CD4-positive, alpha-beta T cell treated with Interleukin-12 subunit alpha and Interleukin-12 subunit beta, for 1 hour (primary cell): ENCODE measurements at places on chromosomes 16 and 17.

DNA sequence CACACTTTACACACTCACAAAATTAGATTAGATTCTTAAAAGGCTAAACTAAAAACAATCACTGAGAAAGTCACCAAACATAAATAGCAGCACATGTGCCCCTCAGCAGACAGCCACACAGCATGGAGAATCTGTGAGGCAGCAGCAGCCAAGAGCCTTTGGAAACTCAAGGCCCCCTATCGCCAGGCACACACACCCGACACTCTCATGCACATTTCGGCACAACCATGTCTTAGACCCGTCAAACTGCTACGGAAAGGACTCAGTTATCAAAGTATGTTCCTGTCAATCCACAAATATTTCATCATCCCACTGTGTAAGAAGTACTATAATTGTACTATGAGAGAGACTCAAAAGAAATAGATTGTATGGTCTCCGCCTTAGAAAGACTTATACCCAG lies 20.9 kb downstream of the UBE2O start:
- DNase-seq, result no peak

DNA sequence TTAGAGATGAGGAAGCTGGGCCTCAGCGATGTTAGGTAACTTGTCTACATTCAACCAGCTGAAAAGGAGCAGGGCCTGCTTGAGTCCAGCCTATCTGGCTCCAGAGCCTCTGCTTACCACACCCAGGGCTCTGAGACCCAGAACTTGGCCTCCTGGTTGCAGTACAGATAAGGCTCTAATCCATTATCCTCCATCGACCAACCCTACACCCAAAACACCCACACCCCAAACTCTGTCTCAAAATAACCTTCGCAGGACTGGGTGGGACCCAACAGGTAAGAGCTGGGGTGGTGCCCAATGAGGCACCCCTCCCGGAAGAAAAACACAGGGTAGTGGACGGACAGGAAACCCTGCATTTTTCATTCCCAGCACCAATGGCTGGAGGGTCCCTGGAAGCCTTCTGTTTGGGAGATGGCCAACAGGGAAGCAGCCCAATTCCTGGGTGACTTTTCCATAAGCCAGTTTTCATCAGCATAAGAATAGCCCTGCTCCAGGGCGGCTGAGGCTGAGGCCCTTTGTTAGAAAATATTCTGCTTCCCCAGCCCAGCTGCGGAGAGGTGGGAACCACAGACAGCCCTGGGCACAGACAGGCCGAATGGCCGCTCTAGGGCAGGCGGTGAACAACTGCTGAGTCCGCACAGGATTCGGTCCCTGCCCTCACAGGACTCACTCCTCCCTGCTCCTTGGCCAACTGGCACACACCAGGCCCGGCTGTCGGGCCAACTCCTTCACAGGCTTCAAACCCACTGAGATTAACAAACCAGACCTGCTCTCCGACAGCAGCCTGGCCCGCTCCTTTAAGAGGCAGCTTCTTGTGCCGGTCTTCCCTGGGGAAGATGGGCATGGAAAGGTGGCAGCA lies 9.8 kb downstream of the SMIM5 start:
- DNase-seq, result no peak

DNA sequence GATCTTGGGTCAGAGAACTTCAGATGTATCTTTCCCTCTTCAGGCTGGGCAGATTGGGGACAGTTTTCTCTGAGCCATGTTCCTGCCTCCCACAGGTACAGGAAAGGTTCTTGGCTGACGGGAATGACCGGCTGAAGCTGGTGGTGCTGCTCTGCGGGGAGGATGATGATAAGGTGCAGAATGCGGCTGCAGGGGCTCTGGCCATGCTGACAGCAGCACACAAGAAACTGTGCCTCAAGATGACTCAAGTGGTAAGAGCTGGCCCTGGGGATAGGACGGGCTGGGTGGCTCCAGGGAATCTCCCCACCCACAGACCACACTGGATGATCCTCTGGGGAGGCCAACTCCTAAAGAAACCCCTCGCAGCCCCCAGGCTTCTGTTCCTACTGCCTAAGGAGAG lies 10.9 kb downstream of the SLC35G3 start:
- no peak for DNase-seq

DNA sequence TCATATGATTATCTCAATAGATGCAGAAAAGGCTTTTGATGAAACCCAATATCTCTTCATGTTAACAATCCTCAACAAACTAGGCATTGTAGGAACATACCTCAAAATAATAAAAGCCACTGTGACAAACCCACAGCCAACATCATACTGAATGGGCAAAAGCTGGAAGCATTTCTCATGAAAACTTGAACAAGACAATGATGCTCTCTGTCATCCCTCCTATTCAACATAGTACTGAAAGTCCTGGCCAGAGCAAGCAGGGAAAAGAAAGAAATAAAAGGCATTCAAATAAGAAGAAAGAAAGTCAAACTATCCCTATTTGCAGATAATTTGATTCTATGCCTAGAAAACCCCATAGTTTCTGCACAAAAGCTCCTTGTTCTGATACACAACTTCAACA lies 999.2 kb upstream of the GOT2 start:
- DNase-seq, result no peak

DNA sequence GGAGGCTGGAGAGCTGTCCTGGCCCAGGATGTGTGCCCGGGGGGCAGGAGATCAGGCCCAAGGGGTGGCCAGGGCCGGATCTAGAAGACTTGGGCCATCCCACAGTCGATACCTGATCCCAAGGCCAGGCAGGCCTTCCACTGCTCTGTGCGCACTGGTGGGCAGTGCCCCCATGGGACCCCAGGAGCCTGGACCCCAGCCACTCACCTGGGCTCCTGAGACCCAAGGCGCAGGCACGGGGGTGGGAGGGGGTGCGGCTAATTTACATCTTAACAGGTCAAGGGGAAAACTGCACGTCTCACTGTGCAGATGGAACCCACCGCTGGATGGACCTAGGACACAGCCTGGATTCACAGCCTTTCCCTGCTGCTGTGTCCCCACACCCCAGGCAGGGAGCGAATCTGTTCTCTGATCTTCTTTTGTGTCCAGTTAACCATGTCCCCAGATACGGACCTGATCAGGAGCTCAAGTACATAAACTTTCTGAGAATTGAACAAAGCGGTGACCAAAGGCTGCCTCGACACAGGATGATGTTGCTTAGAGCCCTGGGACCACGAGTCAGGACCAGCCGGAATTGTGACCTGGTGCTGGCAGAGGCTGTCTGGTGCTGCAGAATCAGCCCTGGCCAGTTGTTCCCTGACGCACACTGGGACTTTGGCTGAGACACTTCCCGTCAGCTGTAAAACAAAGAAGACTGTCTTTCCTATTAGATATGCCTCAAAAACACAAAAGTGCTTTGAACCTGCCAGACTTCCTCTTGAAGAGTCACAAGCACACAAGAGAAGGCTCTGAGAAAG lies 60.6 kb downstream of the TNFRSF13B start:
- no peak for DNase-seq

- DNase-seq, result peak; percentile 5
Measured at GRCh38 chr17:30278032-30278431, 13.7 kb downstream of the BLMH start.

DNA sequence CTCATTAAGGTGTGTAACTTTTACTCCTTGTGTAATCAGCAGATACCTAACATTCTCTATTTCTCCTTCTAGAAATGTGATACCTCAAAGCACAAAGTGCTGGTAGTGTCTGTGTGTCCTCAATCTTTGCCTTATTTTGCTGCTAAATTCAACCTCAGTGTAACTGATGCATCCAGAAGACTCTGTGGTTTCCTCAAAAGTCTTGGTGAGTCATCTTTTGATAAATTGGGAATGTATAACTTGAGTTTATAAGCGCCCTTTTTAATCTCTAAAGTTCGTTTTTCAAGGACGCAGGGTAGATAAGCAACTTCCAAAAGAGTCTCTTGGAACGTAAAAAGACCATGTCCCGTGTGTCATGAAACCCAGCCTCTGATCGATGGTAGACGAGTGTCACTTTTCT lies 10.2 kb downstream of the NARF start:
- no peak for DNase-seq

DNA sequence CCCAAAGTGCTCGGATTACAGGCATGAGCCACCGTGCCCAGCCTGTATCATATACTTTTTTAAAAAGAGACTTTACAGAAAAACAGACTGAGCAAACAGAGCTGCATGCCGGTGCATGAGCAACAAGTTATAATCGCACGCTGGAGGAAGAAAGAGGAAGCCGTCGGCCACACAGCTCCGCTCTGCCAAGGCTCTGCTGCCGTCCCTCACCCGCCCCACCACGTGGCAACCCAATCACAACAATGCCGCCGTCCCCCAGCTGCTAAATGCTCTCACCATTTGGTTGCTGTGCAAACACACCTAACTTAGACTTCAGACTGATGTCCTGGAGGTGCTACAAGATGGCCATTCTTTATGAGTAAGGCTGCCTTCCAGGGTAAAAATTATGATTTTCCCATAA lies 83.5 kb downstream of the ADCY9 start:
- peak; percentile 24 for DNase-seq

- DNase-seq, result no peak
Measured at GRCh38 chr16:3174618-3175148, 13.3 kb upstream of the OR1F1 start.

DNA sequence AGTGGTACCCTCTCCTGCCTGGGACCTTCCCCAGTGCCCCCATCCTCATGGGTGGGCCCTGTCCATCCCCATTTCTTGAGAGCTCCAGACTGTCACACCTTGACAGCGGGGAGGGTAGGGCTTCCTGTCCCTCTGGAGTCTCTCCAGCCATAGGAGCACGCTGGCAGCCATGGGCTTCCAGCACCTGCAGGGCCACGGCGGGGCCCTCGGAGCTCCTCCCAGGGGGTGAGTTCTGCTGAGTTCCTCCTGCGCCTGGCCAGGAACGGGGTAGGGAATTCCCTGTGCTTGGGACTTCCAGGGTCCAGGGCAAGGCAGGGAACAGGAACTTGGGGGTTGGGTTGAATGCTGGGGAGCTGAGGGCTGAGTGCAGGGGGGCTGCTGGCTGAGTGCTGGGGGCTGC lies 23.0 kb upstream of the AATK start:
- DNase-seq, result no peak

GRCh38 chr17:3641717-3642486 lies 5.3 kb downstream of the CTNS start:
- DNase-seq, result no peak

GRCh38 chr16:24734382-24734781 lies 4.9 kb downstream of the TNRC6A start:
- DNase-seq, result no peak

GRCh38 chr17:32174889-32175288 lies 32.6 kb downstream of the RHOT1 start:
- no peak for DNase-seq

DNA sequence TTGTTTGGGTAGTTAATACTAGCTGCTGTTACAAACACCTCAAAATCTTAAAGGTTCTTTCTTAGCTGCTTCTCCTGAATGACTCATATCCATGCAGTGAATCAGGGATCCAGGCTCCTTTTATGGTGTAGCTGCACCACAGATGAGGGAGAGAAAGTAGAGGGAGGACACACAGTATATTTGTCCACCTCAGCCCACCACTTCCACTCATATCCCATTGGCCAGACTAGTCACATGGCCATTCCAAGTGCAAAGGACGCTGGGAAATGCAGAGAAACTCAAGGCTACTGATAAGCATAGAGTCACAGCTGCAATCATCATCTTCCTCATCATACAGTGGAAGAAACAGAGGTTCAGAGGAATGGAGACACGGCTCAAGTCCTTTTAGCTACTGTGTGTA lies 63.8 kb downstream of the GSG1L start:
- no peak for DNase-seq

DNA sequence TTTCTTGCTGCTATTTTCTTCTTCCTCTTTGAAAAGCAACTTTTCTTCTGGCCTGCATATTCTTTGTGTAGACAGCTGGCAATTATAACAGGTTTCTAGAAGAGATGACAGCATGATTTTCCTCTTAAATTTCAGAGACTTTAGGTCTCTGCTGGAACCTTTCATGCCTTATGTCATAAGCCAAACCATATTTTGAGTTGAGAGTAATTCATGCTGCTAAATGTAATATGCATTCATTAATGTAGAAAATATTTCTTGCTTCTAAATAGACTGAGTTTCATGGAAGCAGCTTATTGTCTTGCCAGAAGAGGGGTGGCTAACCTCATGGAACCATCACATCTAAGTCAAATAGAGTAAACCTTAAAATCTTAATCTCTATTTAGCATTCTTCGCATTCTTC lies 25.9 kb upstream of the ABCA9 start:
- DNase-seq, result no peak

GRCh38 chr17:27741971-27742575 lies 58.3 kb downstream of the NOS2 start:
- DNase-seq, result no peak
